DMS153 (cell line): ENCODE measurements at places on chromosomes 7 and 10.

DNA sequence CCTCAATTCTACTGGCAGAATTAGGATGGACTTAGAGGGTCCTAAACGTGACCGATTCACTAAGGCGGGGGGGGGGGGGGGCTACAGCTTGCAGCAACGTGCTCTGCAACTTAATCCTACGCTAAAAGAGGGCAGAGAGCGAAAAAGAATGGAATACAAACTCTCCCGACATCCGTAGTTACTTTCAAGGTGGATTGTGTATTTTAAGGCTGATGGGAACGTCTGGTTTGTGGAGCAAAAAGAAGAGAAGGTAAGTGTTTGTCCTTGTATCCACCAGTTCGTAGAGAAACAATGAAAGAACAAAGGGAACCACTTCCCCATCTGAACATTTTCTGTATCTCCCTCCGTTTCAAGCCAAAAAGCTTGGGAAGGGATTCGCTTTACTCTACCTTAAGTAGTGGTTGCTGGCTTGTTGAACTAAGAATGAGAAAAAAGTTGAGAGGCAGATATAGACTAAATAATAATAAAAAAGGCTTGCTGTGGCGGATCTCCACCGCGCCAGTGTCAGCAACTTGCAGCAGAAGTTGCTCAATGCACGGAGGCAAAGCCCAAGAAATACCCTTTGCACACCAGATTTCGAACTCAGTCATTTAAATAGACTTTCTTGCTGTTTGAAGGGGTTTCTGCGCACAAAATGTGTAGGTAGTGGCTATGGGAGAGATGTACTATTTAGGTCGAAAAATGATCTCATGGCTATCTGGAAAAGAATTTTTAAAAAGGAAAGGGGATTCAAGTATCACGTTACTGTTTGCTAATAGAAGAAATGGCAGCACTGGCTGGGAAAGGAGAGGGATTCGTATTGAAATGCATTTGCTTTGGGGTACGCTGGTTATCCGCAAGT lies 736 bp downstream of the SKIDA1 start:
- DNase-seq = no peak

DNA sequence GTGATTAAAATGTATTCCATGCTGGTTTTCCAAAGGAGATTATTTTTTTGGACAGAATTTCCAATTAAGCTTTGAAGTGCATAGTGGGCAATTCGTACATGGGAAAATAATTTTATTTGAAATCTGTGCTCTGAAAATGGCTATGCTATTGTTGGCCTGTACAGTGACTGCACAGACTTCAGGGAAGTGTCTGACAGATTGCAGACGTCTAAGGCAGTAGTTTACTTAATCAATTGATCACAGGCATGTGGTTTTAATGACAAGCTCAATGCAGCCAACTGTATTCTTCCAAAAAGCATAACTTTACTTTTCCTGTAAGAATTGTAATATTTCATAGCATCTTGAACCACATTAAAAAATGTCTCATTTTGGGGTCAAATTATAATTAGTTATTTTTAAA lies 102.0 kb downstream of the SEMA3C start:
- DNase-seq = no peak

DNA sequence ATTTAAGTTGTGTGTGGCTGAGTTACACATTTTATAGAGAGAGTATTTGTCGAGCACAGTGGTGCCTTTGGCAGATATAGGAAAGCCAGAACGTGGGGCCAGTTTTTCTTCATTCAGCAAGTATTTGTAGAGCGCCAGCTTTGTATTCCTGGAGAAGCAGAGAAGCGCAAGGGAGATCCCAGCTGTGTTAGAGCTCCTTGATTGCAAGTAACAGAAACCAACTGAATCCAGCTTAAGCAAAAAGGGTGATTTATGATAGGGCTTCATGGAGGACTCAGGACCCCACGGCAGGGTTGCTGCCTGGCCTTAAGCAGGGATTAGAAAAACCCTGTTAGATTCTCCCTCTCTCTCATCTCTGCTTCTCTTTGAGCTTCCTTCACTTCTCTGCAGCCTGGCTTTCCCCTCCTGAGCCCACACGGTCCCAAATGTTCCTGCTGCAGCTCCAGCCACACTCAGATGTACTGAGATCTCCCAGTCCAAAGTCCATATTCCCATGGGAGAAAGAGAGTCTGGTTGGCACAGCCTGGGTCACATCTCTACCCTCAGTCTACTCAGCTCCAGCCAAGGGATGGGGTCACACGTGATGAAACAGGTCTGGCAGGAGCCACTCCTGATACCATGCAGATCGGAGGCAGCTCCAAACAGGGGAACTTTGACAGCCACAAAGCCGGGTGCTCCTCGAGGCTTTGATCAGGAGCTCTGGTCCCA lies 16.7 kb downstream of the UBTD1 start:
- DNase-seq = no peak

DNA sequence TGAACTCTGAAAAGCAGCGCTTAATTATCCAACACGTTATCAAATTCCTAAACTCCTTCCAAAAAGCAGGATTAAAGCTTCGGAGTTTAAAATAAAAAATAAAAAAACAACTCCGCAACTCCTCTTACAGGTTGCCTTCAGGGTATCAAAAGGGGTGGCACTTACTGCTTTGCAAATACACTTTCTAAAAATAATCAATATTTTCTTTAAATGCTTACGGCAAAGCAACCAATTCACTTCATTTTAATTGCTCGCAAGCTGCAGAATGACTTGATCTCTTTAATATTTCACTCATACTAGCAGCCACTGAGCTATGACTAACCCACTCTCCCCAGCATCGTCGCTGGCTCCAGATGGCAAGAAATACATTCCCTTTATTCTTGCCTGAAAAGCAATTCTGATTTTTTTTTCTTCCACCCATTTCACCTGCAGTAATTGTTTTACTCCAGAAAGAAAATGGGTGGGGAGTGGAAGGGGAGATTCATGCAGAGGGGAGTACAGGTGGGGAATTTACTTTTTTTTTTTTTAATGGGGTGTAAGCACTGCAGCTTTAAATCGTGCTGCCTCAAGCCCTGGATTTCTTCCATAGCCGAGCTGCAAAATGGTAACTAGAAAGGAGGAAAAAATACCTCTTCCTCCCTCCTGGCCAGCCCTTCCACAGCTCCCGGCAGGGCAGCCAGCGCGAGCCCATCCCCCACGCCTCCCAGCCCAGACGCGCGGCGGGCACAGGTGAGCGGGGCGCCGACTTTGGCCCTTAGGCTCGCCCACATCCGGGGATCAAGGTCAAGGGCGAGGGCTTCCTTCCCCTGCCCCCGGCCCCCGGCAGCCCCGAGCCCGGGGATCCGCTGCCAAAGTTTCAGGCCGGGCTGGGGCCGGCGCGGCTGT lies 54.2 kb upstream of the FHIP2A start:
- DNase-seq = no peak

GRCh38 chr10:35421553-35422178 lies 85.4 kb downstream of the CCNY start:
- no peak for DNase-seq

- no peak for DNase-seq
Measured at GRCh38 chr7:131667699-131668098, 111.3 kb upstream of the PODXL start.

DNA sequence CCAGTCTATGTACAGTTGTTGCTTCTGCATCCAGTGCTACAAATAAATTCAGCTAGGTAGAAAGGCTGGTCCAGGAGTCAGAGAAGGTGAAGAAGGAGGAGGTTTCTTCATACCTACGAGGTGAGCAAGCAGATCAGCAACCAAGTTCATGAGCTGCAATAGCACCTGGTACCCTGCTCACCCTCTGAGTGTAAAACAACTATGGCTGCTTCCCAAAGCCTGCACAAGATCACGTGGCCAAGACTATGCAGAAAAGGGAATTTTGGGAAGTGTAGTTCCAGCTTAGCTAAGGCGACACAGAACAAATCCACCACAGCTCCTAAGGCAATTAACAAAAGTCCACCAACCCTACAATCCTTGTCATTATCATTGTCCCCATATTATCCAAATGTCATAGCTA lies 95.9 kb upstream of the AUTS2 start:
- DNase-seq = no peak

- DNase-seq = no peak
Measured at GRCh38 chr7:113179313-113179712, 61.0 kb upstream of the SMIM30 start.

DNA sequence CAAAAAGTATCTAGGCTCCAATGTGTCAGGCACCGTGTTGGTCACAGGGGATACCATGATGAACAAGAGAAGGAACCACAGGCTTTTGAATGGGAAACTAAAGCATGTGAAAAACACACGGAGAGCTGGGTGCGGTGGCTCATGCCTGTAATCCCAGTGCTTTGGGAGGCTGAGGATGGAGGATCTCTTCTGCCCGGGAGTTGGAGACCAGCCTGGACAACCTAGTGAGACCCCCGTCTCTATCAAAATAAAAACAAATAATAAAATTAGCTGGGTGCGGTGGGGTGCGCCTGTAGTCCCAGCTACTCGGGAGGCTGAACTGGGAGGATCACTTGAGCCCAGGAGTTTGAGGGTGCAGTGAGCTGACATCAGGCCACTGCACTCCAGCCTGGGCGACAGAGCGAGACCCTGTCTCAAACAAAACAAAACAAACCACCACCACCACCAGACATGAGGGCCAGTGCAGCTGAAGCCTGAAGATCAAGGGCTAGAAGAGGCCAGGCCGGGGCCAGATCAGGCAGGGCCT lies 611 bp upstream of the COPS6 start:
- DNase-seq = no peak

DNA sequence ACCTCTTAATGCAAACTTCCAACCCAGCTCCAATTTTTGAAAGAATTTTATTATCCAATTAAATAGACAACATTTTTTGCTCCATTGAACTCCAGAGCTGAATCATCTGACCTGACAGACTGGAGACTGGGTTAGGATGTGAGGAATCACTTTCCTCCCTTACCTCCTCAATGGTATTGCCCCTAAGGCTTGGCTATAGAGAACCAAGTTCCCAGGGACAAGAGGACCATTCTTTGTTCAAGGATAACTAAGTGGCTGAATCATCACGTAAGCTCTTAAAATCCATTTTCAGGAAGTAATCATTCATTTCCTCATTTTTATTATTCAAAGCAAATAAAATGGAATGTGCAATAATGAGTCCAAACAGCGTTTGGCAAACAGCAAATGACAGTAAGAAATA lies 335.1 kb downstream of the GATA3 start:
- no peak for DNase-seq

GRCh38 chr7:94972296-94972695 lies 64.9 kb downstream of the PPP1R9A start:
- no peak for DNase-seq

DNA sequence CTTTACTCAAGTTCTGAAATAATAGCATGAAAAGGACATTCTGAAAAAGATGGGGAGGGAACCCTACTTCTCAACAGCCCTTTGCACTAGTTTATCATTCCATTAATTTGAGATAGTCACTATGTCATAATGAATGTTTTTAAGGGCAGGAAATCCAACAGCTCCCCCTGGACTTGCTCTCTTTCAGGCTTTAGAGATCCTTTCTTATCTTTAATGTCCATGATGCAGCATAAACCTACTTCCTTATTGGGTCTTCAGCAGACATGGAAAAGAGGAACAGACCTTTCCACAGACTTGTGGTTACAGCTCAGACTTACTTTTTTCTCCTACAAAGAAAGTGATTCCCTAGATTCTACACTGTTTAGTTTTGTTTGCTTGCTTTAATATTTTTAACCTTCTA lies 87.3 kb downstream of the IDE start:
- DNase-seq = no peak

GRCh38 chr10:45071043-45071813 lies 70.5 kb downstream of the ZNF22 start:
- DNase-seq = no peak

DNA sequence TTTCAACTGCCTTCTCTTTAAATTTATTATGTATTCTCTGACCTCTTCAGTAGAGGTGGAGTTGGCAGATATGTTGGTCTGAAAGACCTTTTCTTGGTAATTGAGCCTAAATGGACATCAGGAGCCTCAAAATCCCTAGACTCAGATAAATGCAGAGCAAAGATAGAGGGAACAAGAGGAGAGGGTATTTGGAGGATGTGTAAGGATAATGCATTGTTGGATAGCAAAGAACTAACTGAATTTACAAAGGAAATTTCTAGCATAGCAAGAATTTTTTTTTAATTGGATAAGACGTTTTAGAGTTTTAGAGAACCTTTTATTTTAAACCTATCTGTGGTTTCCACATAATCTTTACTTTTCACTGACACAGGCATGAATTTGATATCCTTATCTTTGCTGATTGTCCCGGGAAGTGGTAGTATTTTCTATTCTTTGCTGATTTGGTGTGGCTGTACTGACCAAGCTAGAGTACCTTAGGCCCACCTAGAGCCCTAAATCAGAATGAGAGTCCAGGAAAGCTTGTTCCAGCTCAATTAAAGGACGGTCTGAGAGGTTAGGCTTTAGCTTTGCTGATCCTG lies 91.3 kb downstream of the NRF1 start:
- no peak for DNase-seq

DNA sequence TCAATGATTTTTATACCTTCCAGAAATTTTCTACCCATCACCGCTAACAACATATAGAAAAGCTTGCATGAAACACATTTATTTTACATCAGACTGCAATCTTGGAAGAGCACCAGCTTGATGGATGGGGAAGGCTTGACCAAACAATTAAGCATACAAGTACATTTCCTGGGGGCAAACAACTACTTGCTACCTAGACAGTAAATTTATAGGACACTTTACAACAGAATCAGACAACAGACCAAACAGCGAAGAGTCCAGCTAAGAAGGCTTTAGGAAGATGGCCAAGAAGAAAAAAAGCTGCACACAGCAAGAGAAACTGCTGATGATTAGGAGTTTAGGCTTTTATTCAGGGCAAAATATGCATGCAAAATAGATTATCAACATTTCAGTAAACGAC lies 8.0 kb downstream of the AASS start:
- no peak for DNase-seq

DNA sequence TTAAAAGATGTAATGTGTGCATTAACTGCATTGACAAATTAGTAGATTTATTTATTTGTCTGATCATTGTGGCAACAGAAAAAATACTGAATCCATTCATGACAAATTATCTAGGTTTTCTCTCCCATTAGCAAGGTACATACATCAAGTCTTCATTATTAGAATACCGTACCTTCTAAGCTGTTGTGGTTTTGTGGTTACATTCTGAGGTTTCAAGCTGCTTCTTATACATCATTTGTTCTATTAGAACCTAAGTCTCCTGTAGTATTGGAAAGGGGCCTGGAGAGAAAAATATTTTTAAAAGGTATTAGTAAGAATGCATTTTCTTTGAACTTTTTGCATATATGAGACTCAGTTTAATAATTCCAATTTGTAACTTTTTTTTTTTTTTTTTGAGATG lies 26.3 kb upstream of the CACNB2 start:
- no peak for DNase-seq

GRCh38 chr10:96758423-96758822 lies 38.1 kb upstream of the PIK3AP1 start:
- DNase-seq = no peak

DNA sequence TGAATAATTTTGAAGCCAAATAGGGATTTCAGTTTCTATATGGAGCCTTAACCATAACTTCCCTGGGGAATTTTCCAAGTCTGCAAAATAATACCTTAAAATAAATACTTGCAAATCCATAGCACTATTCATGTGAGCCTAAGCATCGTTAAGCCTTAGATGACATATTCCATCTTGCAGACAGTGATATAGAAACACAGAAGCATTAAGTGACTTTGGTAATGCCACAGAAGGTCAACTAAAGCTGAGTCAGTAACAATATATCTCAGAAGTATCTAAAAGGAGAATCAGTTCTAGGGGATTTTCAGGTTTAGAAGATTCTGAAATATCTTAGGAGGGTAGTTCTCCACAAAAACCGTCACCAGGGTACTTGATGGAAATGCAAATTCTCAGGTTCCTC lies 163.4 kb upstream of the COL1A2 start:
- no peak for DNase-seq
